Thoracic aorta (tissue), 2 donors: ENCODE measurements at places on chromosomes 5 and 9. TPM values are rescaled to one million over a fixed set of nuclear protein-coding genes. Genes with fewer than 3 reads are reported as not detected.

Gene CSF1R
- total RNA-seq = 98.6 TPM

Gene PCDHA1
- total RNA-seq = not detected

Gene F12
- not detected for total RNA-seq

Gene STPG3
- not detected for total RNA-seq

Gene HSPB3
- 0.95 TPM for total RNA-seq

Gene ZNF658
- 4.0 TPM for total RNA-seq

Gene TTC33
- total RNA-seq = 10.3 TPM

Gene IQGAP2
- total RNA-seq = 17.6 TPM

Gene MARCOL
- not detected for total RNA-seq

Gene BTNL3
- total RNA-seq = not detected

Gene SLC34A1
- not detected for total RNA-seq

Gene ADAMTS13
- total RNA-seq = 1.3 TPM

Gene ADGRD2
- total RNA-seq = not detected

Gene LOX
- 65.2 TPM for total RNA-seq

Gene ENDOG
- total RNA-seq = 21.2 TPM

Gene GPR150
- 1.1 TPM for total RNA-seq

Gene ZFP2
- 1.1 TPM for total RNA-seq

Gene SPATA31E1
- not detected for total RNA-seq

Gene NUTM2G
- total RNA-seq = not detected

Gene FTMT
- not detected for total RNA-seq

Gene KIF12
- not detected for total RNA-seq
